CD4-positive, alpha-beta T cell treated with Interleukin-15 for 4 hours (primary cell): ENCODE measurements at places on chromosomes 5 and 9.

DNA sequence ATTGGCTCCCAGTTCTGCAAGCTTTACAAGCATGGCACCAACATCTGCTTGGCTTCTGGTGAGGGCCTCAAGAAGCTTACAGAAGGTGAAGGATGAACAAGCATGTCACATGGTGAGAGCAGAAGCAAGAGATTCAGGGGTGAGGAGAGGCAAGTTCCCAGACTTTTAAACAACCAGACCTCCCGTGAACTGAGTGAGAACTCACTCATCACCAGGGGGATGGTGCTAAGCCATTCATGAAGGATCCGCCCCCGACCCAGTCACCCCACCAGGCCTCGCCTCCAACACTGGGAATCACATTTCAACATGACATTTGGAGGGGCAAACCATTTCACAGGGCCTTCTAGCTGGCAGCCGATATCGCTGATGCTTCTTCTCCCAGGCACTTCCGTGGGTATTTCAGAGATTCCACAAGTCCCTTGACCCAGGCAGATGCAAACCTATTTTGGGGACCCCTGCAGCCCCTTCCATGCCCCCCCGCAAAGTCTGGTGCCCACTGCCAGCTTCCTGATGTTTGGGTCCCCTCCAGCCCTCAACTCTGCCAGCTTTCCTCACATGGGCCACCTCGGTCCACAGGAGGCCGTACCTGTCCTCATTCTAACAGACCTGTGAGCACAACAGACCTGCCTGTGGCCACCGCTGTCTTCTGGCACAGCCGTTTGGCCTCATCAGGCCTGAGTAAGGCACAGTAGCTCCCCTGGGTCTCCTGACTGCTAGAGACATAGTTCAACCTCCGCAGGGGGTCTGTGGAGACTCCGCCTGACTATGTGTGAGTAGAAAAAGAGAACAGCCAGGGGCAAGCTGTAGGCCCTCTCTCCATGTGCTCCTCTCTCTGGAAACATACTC lies 60.7 kb upstream of the ANGPTL2 start:
- DNase-seq: no peak

GRCh38 chr9:95580812-95581761 lies 64.3 kb upstream of the PTCH1 start:
- DNase-seq: no peak

GRCh38 chr5:140041099-140041491 lies 2.0 kb downstream of the NRG2 start:
- DNase-seq: no peak

DNA sequence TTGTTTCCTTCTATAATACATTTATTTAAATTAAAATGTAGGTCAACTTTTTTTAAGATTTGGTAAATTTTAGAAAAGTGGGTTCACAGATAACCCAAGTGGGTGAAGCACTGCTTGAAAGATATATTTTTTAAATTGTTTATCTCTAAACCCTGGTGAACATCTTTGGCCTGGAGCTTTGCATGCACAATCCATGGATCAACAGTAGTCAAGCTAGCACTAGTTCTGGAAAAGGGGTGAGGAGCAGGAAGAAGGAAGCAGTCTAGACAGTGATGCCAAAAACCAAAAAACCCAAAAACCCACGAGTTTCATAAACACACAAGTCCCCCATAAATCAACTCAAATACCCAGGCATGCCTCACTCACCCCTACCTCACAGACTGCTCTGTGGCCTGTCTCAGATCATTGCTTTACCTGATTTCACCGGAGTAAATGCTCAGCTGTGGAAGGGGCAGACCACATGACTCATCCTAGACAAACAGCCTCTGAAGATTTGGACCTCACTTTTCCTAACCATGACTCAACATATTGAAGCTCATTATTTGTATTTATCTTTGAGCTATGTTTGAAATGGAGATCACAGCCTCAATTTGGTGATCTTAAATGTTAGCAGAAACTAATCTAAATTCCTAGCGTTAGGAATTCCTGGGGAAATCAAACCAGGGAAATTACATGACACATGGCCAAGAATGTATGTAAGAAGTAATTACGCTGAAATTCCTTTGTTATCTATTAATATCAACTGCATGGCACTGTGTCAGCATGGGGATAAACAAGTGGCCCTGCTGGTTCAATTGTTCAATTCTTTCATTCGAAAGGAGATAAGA lies 149.6 kb downstream of the ZNF608 start:
- DNase-seq: no peak

- no peak for DNase-seq
Measured at GRCh38 chr5:157219491-157220271, 39.0 kb downstream of the ITK start.

DNA sequence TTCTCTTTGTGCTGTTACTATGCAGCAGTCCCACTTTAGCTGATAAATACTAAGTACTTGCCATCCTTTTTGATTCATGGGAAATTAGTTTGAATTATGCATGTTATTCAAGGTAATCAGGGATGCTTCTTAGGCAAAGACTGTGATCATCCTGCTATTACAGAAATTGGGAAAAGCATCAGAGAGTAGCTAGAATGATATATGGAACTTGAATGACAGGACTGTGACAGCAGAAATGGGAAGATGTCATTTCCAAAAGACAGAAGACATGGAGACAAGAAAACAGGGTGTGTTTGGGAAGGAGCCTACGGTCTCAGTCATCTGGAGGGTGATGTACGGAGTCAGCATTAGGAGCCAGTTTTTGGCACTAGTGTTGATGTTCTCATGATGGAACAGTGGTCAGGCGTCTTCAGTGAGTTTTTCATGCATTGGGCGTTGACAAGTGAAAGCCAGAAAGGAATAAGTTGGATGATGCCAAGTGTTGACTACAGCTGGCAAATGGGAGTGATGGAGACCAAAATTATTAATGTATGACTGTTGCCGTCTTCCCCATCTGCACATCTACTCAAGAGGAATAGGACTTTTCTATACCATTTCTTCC lies 70.4 kb downstream of the TMEM167A start:
- DNase-seq: no peak

- no peak for DNase-seq
Measured at GRCh38 chr9:123965801-123966686, 36.1 kb upstream of the DENND1A start.

- DNase-seq: no peak
Measured at GRCh38 chr5:67366276-67366675, 169.7 kb upstream of the CD180 start.

DNA sequence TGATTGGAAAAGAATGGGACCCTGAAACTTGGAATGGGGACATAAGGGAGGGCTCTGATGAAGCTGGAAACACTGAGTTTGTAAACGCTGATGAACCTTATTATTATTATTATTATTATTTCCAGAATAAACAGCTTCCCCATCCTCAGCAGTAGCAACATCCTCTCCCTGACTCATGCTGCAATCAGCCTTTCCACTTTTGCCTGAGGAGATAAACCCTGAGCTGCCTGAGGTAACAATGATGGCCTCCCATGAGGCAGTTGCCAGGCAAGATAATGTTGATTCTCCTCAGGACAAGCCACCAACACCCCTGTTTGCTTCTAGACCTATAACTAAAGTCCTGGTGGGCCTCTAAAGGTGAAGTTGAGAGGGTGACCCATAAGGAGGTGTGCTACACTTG lies 139.2 kb upstream of the ATP10B start:
- no peak for DNase-seq

DNA sequence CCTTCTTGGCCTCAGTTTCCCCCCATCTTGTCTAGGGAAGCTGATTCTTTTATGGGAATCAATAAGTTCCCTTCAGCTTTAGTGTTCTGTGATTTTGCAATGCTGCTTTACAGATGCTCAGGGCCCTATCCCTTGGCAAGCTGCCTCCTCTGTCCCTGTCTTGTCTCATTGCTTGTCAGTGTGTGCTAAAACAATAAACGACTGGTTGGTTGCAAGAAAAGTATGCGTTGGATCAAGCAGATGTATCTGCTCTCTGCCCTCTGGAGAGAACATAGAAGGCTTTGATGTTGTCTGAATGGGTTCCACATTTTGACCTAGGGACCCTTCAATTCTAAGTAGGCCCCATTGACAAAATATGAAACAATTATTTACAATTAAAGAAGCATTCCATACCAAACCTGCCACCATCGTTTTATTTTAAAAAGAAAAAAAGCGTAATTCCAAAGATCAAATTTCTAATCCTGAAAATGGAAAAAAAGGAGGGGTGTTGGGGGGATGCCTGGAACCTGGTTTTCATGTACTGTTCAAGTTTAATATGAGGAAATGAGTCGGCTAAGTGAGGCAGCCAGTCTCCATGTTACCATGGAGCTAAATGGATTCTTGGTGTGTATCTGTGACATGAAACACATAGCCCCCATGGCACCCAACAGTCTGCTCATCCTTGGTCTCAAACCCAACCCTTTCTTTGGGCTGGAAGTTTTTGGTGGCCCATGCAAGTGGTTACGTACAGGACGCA lies 31.2 kb upstream of the TARS1 start:
- no peak for DNase-seq

- DNase-seq: no peak
Measured at GRCh38 chr5:68533051-68533450, 317.5 kb downstream of the PIK3R1 start.

GRCh38 chr9:89732295-89732938 lies 127.6 kb downstream of the GADD45G start:
- DNase-seq: no peak

GRCh38 chr5:154526231-154527226 lies 48.5 kb upstream of the HAND1 start:
- no peak for DNase-seq

DNA sequence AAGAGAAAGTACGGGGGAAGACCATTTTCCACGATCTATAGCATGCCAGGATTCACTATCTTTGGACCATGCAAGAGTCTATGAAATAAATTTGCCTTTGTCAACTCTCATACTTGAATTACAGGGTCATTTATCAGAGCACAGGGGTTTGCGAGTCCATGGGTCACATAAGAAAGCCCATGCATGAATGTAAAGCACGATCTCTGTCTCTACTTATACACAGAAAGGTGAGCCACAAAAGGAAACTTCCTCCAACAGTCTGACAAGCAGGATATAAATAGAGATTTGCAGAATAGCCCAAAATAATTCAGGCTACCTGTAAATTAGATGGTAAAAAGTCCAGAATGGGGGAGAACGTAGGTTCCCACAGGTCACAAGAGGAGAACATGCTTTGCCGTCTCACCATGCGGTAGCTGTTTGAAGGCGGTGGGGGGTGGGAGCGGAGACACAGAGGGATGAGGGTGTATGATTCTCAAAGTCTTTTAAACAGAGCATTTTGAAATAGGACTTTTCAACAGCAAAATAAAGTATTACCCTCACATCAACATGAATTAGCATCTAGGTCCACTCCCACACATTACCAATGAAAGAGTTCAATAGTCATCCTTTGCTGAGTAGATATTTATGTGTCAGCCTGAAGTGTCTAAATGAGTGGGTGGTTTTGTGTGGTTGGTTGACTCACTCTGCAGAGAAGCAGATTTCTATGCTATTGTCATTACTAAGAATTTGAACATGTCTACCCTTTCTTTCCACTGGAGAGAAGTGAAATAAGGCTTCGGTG lies 279.7 kb downstream of the EBF1 start:
- no peak for DNase-seq

- DNase-seq: no peak
Measured at GRCh38 chr9:94703488-94704140, 22.9 kb upstream of the AOPEP start.

DNA sequence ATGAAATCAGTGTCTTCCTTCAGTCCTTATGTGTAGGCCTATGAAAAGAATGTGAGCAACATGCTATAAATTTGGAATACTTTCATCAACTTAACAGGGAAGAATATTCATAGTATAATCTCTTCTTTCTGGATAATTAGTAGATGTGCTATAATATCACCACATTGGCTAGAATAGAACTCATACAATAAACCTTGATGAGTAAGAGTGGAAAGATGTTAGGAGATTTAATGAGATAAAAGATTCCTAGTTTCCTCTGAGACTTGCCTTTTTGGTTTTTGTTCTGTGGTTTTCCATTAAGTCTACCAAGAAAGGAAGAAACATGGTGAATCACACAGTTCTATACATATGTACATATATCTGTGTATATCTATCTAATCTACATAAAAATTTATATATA lies 301.8 kb upstream of the PRR16 start:
- DNase-seq: no peak

DNA sequence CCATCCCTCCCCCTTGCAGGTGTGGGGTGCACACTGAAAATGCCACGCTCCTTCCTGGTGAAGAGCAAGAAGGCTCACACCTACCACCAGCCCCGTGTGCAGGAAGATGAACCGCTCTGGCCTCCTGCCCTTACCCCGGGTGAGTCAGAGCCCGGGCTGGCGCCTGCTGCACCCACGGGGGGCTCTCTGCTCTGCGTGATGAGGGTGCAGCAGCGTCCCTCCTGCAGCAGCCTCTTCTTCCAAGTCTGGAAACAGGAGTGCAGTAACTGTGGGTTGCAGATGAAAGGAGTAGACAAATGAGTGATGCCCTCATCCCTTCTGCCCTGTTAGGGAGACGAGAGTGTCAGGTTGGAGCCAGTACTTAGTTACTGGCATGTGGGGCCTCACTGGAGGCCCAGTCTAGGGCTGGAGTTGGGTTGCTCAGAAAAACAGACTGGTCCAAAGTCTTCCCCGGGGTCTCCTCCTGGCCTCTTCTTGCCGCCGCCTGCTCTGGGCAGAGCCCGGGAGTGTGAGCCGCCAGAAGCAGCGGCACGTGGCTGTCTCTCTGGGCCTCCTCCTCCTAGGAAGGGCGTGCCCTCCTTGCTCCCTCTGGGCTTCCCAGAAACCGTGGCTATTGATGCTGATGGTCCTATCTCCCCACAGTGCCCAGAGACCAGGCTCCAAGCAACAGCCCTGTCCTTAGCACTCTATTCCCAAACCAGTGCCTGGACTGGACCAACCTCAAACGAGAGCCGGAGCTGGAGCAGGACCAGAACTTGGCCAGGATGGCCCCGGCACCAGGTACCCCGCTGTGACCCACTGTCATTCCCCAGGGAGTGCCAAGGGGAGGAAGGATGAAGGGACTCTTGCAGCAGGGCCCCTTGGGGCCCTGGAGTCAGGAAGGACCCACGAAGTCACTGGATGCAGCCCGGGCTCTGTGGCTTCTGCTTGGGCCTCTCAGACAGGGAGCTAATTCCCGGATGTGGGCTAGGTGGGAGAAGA lies 8.4 kb downstream of the GFI1B start:
- no peak for DNase-seq

GRCh38 chr5:55370291-55370925 lies 62.6 kb downstream of the MTREX start:
- no peak for DNase-seq

GRCh38 chr9:35619800-35620158 lies 1.6 kb upstream of the CD72 start:
- DNase-seq: no peak

DNA sequence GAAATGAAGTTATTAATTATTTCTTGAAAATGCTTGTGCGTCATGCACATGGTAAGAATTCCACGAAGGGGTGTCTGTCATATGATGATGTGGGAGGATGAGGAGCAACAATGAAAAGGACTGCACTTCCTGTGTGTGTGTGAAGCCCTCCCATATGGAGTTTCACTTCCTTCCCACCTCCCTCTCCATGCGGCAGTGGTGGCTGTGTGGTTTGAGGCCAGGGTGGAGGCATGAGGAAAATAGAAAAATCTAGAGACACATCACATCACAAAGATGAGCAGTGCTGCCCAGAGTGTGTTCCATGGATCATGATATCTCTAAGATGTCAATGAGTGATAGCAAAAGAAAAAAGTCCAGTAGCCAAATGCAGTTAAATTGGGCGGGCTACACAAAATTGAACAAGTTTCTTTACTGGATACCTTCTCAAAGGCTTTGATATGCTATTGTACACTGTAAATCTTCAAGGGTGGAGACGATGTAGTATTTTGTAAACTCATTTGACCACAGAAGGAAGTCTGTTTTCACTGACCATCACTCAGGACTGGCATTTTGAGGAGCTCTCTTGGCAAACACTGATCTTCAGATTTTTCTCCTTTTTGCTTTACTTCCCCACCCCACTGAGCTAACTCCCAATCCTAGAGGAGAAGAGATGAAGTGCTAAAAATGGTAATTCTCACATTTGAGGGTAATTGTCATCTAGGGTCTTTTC lies 55.7 kb upstream of the EQTN start:
- no peak for DNase-seq
